ENCODE measurements at places on chromosomes 2 and 18. TPM values are rescaled to one million over a fixed set of nuclear protein-coding genes. Genes with fewer than 3 reads are reported as not detected.

The OSR1 gene
- 30.6 TPM for total RNA-seq

GRCh38 chr18:54742659-54743604 lies 85.3 kb upstream of the RAB27B start:
- peak; percentile 42 for DNase-seq

GRCh38 chr2:39531220-39531777 lies 94.2 kb upstream of the MAP4K3 start:
- DNase-seq = no peak

GRCh38 chr18:43661570-43661969 lies 384.3 kb upstream of the SYT4 start:
- DNase-seq = peak; percentile 64

The SSB gene
- 108 TPM for total RNA-seq

The FANCL gene
- total RNA-seq = 18.3 TPM

DNA sequence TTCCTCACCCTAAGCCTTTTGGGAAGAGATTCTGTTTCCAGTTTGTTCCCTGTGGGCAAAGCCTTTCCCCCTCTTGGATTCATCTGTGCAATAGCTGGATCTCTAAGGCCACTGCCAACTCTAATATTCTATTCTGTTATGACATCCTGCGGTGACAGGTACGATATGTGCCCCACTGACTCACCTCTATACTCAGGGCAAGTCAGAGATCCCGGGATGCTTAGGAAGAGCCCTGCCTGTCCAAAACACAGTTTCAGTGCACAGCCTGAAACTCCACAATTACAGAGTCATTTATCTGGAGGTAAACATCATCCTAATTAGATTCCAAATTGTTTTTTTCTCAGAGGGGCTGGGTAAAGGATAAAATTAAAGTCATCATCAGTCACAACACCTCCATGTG lies 190.2 kb downstream of the TFCP2L1 start:
- peak; percentile 25 for DNase-seq

- no peak for DNase-seq
These were observed 70.3 kb downstream of the TMEM17 start for GRCh38 chr2:62435720-62436119.

The SFTPB gene
- not detected for total RNA-seq

DNA sequence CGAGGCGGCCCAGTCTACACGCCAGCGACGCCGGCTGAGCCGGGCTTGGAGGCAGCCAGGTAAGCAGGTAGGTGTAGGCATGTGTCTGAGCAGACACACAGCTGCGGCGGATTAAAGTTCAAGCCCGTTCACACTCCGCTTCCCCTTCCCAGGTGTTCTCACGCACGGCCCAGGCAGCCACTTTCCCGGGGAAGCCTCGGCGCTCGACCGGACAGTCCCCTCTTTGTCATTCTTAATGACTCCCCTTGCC lies 367 bp downstream of the TGFA start:
- DNase-seq = peak; percentile 43

DNA sequence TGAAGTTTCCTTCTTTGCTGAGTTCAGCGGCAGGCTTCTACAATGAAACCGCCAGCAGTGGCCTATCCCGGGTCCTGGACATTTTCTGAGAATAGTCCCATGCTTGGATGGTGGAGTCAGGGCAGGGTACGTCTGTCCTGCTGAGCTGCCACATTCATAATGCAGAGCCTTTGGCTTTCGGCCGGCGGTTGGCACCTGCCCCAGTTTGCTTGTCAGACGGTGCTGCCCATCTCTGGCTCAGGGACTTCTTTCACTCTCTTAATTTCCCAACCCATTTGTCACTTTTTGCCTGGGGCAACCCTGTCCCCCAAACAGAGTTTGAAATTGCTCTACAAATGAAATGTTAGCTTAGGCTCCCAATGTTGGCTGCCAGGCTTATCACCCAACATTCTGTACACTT lies 57.2 kb downstream of the SOX11 start:
- DNase-seq = no peak

DNA sequence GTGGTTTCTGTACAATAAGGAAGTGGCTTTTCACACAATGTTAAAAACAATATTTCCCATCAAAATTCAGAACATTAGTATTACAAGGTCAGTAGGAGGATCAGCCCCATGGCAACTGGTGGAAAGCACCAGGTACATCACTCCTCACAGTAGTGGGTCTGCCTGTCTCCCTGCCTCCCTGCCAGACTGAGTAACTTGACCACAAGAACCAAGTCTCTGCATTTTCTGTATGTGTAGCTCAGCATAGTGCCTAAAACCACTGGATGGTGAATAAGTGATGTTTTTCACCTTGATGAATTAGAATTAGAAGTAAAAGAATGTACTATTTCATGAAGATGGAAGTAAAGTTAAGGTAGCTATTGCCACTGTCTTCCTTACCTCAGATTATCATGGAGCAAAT lies 4.1 kb upstream of the WDR7 start:
- DNase-seq = no peak

The LOXHD1 gene
- not detected for total RNA-seq

DNA sequence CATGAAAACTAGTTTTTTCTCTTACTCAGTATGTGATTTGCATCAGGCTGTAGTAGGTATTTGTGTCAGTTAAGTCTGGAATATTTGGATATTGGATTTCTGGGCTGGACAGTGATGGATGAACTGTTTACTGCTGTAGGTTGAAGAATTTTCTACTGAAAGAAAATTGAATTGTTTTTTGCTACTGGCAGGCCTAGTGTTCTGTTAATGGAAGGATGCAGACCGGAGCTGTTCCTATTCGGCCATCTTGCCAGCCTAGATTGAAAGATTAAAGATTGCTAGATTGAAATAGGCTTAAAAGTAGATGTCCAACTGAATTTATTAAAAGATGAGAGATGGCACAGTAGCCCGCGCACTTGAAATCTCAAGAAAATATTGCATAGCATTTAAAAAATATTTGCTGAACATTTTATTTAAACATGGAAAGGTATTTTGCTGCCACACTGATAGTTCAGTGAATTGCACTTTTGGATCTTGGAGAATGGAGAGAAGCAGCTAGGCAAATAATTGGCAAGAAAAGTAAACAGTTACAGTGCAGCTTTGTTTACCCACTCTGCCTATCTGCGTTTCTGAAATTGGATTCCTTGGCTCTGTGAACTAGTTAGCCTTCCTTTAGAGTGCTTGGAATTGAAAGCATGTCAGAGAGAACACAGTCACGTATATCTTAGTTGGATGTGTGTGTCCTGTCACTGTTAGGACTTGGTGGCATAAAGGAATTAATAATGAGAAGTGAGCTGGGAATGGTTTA lies 54.1 kb downstream of the EPB41L5 start:
- DNase-seq = peak; percentile 80

The EMILIN1 gene
- 0.69 TPM for total RNA-seq

DNA sequence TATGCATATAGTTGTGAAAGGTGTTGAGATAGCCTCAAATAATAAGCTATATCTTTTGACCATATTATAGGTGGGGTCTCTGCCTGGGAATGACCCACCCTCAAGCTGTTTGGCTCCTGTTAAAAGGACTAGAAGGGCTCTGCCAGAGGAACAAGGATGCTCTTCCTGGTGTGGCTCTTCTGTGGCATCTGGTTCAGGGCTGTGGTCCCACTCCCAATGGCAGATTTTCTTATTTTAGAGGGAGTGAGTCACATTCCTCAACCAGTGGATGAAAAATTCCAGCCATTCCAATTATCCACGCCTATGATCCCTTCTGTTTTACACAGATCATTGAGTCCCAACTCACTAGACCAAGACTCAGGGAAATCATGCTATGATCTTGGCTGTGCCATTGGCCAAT lies 119.9 kb downstream of the PARD3B start:
- peak; percentile 67 for DNase-seq

GRCh38 chr18:29779096-29779495 lies 1263.4 kb downstream of the DSC3 start:
- DNase-seq = no peak

GRCh38 chr2:231890896-231891513 lies 35.2 kb downstream of the NPPC start:
- DNase-seq = peak; percentile 17

The LBH gene
- total RNA-seq = 0.40 TPM

DNA sequence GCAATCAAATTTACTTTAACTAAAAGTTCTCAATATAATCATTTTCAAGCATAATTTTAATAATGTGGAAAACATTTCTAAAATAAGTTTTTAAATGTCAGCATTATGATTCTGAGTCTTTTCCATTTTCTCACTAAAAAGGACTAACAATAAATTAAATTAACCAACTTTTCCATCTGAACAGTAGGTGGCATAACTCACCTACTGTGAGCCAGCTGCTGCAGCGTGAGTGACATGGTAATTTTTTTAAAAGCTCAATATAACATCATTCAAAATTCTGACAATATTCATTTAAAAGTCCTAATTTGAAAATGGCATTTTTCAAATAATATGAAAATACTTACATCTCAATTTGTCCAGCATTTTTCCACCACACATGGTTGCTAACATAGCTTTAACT lies 66.5 kb downstream of the DTNB start:
- peak; percentile 60 for DNase-seq

DNA sequence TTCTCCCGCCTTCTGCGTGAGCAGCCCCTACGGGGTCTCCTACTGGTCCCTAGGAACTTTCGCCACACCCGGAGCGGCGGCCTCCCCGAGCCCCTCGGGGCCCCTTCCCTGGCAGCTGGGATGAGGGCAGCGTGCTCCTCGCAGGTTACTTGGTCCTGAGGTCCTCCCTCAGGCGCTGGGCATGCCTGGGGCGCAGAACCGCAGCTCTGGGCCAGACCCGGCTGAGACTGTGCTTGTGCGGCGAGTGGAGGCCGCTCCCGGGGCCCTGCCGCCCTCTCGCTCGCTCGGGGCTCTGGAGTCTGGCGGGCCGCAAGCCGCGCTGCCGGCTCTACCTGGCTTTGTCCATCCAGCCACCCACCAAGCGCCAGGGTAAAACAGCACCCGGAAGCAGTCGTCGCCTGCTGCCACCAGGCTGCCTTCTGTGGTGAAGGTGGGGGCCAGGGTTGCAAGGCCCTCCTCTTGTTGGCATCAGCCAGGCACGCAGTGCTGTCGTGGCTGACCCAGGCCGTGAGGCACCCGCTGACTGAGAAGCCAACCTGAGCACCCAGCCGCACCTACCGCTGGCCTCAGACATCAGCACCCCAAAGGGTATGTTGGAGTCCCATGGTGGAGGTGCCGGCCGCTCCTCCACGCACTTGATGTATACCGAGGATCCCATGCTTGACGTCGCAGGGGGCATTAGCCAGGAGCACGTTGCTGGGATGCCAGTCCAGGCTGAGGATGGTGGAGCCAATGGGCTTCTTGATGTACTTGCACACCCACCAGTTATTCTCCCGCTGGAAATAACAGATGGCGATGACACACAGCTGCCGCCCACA lies 46.1 kb upstream of the PTH2R start:
- no peak for DNase-seq

GRCh38 chr2:169007356-169007755 lies 23.8 kb downstream of the ABCB11 start:
- DNase-seq = no peak

All from PC-3 (cell line).